ENCODE measurements at places on chromosomes 4 and X.

DNA sequence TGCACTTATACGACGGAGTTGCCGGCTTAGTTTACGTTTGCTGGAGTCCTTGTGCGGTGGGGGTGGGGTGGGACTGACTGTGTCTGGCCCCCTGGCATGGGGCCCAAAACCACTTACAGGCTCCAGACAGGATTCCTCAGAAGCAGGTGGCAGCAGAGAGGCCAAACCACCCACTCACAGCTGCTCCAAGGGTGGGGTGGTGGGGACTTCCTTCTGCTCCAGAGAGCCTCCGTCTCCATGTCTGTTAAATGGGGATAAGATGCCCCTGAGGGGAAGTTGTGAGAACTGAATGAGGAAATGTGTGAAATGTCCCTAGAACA lies 36.7 kb downstream of the PSAPL1 start:
- peak; percentile 80 for DNase-seq

DNA sequence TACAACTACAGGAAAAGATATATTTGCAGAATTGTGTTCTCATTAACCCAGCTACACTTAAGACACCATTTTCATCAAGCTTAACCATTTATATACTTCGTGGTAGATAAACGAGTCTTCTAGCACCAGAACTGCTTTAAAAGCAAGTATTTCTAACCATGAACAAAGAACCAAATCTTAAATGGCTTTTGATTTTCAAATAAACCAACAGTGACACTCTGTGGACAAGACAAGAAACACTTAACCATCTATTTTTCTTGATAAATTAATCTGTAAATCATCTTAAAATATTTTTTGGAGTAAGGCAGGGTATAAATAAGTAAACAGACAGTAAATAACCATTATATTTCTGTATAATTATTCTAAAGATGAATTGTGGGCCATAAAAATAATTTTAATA lies 10.2 kb downstream of the BEND2 start:
- no peak for DNase-seq

GRCh38 chrX:96445531-96446065 lies 239.0 kb upstream of the DIAPH2 start:
- DNase-seq = no peak

DNA sequence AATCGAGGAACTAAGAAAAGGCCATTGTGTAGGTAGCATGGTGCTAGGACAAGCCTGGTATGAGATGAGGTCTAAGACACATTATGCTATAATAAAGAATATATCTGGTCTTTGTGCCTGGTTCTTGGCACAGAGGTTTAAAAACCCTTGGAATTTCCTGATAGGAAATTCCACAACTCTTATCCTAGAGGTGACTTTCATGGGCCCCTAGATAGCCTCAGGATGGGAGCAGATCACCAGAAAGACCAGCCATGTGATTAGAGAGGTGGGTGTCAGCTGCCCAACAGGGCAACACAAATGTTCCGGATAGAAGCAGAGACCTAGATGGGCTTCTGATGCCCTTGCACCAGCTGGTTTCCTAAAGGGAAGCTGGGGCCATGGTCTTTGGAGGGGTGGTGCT lies 107.2 kb downstream of the SCD5 start:
- no peak for DNase-seq

DNA sequence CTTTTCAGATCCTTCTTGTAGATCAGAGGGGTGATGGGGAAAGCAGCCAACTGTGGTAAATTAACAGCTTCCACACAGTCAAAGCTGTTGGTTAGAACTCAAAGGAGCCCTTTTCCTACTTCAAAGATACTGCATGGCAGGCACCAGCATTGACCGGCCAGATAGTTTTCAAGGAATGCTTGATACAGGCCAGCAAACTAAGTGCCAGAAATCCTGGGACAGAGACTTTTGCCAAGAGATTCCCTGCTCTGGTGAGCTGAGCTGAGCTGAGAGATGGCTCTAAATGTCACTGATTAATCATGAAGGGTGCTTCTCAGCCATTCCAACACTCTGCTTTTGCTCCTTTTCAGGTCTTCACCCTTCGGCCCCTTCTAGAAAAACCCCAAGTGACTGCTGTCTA lies 131.6 kb upstream of the MED14 start:
- peak; percentile 46 for DNase-seq

DNA sequence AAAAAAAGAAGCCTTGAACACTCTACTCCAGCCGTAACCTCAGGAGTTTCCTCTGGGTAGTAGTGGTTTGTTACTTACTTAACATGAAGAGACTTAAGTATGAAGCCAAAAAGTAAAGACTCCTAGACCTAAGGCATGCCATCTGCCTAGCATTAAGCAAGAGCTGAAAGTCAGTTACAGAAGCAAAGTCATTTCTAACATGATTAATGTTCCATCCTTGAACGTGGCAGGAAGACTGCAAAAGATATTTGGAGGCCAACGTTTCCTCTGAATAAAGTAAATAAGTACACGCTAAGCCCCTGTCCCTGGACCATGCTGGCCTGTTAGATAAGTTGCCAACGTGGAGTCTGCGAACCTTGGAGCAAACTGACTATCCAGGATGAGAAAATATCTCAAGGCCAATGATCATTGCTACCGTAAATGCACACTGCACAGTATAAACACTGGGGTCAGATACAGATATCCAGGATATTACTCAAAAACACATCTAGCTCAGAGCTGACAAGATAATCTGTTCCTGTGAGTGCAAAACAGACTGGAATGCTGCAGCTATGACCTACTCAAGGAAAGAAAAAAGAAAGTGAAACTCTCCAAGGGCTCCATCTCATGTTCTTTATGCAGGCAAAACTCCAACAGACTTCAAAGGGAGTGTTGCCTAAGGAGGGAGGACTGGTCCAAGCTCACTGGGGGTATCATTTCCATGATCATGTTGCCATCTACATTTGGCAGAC lies 255.8 kb downstream of the COL25A1 start:
- no peak for DNase-seq

DNA sequence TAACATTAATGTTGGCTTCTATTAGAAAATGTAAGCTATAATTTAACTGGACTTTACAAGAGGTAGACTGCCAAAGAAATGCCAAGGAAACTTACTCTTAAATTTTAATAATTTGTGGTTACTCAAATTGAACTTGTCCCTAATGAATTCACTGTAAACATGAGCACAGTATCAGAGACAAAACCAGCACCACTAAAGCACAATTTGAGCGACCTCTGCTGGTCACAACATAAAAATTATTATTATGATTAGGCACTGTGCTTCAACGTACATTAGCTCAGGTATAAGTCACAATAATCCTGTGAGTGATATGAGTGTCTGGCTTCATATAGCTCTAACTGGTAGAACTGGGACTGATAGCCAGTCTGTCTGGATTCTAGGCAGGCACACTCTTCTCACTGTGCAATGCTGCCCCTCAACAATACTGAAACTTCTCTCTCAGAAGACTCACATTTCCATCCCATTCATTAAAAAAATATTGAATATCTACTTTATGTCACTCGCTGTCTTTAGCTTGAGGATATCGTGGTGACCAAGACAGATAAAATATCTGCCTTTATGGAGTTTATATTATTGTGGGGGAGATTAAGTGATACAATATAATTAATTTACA lies 8.0 kb downstream of the NUDT6 start:
- no peak for DNase-seq

GRCh38 chr4:56681158-56681852 lies at the start of gene HOPX:
Gene HOPX (minus strand): TSS chr4:56681296. CDS start chr4:56657816, 23,480 bp downstream.
- DNase-seq = peak; percentile 53

- DNase-seq = no peak
Observed at GRCh38 chr4:57018980-57019379, 40.3 kb downstream of the POLR2B start.

- peak; percentile 48 for DNase-seq
Observed at GRCh38 chr4:16226816-16227461, 668 bp upstream of the TAPT1 start.

Data from breast epithelium (tissue), 4 donors.